ENCODE measurements at places on chromosomes 4 and X.
A peak's percentile ranks its signal among the peaks of the same experiment; 100 is the strongest.

DNA sequence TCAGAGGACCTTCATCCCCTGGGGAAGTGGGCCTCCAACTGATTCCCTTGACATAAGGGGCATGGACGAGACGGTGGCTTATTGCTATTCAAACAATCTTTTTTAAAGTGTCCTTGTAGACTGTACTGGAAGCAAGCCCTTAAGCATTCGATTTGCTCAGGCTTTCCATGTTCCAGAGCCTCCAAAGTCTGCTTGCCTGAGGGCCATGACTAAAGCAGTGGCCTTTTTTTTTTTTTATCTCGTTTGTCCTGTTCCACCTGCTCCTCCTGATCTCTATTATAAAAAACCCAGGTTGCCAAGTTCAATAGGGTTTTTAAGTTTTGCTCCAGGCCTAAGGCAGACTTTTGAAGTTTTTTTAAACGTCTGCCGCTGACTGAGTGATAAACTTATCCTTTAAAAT lies 103.7 kb upstream of the AADAT start:
- peak; percentile 2 for DNase-seq
- no peak overlapping the region for H3K4me3 ChIP-seq
- no peaks in the 10 kb centered on the region for H3K27me3 ChIP-seq
- H3K36me3 ChIP-seq, result no peaks in the 10 kb centered on the region

GRCh38 chr4:69999420-69999819 lies 3.7 kb downstream of the STATH start:
- no peaks in the 10 kb centered on the region for H3K27me3 ChIP-seq
- no peak overlapping the region for H3K4me3 ChIP-seq
- no peaks in the 10 kb centered on the region for H3K4me1 ChIP-seq
- DNase-seq, result no peak

GRCh38 chr4:52991472-52991871 lies 129.4 kb downstream of the RASL11B start:
- peaks cover 5% of the 10 kb centered on the region for H3K4me1 ChIP-seq
- no peaks in the 10 kb centered on the region for H3K36me3 ChIP-seq
- H3K4me3 ChIP-seq, result no peak overlapping the region
- H3K27me3 ChIP-seq, result no peaks in the 10 kb centered on the region
- DNase-seq, result no peak
- H3K27ac ChIP-seq, result no peak overlapping the region

GRCh38 chr4:15149839-15150592 lies 147.7 kb downstream of the CPEB2 start:
- H3K27me3 ChIP-seq, result no peaks in the 10 kb centered on the region
- no peaks in the 10 kb centered on the region for H3K4me1 ChIP-seq
- no peak for DNase-seq
- no peak overlapping the region for H3K4me3 ChIP-seq

DNA sequence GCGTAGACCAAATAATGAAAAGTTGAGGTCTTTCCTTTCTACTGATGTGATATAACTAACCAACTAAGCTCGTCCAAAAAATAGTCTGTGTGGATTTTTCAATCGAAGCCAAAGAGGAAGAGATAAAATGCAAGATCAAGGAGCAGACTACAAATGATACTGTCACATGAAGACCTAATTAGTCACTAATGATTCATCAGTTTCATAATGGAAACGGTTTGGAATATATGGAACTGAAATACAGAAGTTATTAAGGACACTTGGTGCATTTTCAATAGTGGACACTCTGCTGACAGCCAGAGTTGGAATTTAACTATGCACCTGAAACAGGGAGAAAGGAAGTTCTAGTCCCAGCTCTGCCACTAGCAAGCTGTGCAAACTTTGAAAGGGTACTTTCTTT lies 119.8 kb downstream of the GUCY2F start:
- peaks cover 6% of the 10 kb centered on the region for H3K4me1 ChIP-seq
- peaks cover 12% of the 10 kb centered on the region for H3K27me3 ChIP-seq
- H3K27ac ChIP-seq, result no peak overlapping the region
- H3K4me3 ChIP-seq, result no peak overlapping the region
- no peaks in the 10 kb centered on the region for H3K36me3 ChIP-seq
- DNase-seq, result no peak
